ENCODE measurements at places on chromosomes 3 and 15.

DNA sequence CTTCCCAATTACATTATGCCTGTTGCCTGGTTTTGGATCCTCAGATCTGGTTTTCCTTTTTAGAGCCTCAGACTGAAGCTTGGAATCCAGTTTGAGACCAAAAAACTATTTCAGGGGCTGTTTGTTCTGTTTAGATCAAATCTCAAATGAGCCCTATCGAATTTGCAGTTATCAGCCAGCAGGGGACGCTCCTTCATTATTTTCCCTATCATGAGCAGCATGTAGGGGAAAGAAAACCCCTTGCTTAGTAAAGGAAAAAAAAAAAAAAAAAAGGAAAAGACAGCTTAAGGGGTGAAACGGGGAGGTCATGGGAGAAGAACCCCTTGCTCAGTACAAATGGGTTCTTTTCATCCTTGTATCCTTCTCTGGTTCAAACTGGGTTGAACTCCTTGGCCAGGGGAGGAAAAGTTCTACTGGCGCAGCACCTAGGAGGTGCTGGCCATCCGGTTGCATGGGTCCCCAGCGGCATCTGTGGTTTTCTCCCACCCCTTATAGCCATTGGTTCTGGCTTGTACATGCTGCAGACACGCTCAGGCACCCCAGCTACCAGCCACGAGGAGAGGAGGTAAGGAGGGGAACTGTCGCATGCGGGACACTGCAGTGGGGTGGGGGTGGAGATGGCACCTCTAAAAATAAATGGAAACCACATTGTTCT is 1375.1 kb upstream of the ALCAM start:
- no peak for DNase-seq

- DNase-seq = no peak
Observed at GRCh38 chr3:64008487-64009351, 14.6 kb downstream of the PSMD6 start.

DNA sequence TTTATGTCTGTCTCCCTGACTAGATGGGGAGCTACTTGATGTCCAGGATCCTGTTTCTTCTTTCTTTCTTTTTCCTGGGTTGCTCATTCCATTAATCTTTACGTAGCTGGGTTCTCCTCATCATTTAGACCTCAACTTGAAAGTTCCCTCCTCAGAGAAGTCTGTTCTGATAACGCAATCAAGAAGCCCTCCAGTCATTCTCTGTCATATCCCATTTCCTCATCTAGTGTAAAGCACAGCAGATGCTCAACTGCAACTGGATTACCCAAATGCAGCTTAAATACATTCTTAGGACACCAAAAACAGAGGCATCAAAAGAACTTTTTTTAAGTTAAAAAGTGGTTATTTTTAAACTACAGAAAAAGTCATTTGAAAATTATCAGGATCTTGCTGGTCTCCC is 51.7 kb upstream of the ST3GAL6 start:
- no peak for DNase-seq

DNA sequence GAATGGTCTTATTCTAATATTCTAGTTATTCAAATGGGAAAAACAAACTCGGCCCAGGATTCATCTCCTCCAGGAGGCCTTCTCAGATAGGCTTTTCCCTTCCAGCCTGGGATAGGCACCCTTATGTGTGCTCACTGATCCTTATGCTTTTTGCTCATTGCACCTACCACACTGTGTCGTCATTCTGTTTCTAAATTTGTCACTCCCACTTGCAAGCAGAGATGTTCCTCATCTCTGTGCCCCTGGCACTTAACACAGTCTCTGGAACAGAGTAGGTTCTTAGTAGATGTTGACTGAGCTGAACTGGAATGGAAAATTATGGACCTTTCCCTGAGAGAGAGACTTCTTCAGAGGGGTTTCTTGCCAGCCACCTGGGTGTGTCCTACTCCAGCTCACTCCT is 18.7 kb upstream of the SPG11 start:
- no peak for DNase-seq

GRCh38 chr15:92112711-92113110 is 259.2 kb downstream of the SLCO3A1 start:
- DNase-seq = no peak

- DNase-seq = peak; percentile 31
Observed at GRCh38 chr15:73273181-73274002, 95.4 kb downstream of the HCN4 start.

DNA sequence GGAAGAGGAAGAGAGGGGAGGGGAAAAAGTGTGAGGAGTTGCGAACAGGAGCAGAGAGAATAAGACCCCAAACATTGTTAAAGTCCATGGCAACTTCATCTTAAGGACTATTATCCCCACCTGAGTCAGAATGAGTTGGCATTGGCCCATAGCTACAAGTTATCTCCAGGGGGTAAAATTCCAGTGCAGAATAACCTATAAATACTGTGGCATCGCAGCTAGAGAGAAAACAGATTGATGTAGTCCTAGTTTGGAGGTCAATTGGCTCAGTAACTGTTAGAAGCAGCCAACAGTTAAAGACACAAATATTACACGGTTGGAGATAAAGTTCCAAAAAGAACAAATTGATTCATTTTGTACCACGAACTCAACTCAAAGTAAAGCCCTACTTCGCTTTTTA is 313.9 kb upstream of the CCDC54 start:
- DNase-seq = no peak
